ENCODE measurements at places on chromosomes 4 and X.
A peak's percentile ranks its signal among the peaks of the same experiment; 100 is the strongest.

DNA sequence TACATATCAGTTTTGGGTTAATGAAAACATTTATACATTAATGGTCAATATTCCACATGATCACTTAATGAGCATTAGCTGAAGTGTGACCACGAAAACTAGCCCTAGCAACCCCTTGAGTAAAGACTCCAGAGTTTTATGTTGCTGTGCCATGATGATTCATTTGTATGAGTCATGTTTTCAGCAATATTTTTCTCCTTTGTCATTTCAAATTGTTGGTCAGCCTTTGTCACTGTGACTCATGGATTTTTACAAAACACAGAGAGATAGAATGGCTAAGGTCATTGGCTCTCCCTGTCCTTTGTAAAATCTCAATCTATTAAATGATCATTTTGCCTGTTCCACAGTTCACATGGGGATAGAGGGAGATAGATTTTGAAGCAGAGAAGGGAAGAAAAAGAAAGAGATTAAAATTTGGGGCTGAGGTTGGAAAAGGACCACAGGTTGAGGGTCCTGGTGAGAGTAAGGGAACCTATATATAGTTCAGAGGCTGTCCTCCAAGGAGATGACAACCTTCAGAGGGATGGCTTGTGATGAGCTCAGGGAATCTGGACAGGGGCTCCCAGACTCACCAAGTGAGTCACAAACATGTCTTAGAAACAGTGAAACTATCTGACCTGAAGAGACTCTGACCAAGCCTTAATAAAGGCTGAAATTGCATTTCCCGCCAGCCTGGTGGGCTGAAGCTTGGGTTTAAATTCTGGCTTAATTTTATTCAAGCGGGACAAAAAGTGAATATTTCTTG, 25.6 kb downstream of the NR0B1 start:
- DNase-seq, result no peak

- DNase-seq, result no peak
Observed at GRCh38 chrX:150229481-150229880, 133.6 kb upstream of the MAMLD1 start.

DNA sequence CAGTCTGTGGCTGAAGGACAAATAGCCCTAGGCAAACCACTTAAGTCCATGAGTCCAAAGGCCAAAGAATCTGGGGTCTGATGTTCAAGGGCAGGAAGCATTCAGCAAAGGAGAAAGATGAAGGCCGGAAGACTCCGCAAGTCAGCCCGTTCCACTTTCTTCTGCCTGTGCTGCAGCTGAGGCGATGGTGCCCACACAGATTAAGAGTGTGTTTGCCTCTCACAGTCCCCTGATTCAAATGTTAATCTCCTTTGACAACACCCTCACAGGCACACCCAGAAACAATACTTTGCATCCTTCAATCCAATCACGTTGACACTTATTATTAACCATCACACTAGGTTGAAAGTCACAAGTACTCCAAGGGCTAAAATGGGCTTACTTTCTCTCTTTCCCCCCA, 605.4 kb upstream of the GNPDA2 start:
- DNase-seq, result no peak

DNA sequence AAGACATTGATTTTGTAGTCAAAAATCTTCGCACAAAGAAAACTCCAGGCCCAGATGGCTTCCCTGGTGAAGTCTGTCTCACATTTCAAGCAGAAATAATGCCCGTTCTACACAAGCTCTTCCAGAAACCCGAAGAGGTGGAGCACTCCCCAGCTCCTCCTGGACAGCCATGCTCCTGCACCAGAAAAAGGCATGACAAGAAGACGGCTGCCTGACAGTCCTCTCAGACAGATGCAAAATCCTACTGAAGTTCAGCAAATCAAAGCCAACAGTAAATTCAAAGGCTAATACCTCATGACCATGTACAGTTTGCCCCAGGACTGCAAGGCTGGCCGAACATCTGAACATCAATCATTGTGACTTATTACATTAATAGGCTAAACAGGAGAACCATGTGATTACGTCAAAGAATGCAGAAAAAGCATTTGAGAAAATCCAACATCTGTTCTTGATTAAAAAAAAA, 30.8 kb upstream of the MXD4 start:
- DNase-seq, result no peak

DNA sequence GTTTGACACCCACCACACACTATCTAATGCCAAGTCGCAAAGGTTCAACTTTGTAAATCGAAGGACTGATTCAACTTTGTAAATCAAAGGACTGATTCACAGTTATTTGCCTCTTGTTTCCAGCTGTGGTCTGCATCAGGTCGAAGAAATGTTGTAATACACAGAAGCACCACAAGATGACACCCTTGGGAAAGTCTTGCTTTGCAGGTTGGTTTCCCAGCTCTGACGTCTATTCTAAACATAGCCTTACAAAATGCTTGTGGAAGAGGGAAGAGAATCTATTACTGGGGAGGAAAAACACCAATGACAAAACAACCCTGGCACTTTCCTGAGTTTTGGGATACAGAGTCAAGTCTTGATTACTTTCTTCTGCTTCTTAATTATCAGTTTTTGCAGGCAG, 35.3 kb downstream of the SUPT20HL1 start:
- DNase-seq, result peak; percentile 35

DNA sequence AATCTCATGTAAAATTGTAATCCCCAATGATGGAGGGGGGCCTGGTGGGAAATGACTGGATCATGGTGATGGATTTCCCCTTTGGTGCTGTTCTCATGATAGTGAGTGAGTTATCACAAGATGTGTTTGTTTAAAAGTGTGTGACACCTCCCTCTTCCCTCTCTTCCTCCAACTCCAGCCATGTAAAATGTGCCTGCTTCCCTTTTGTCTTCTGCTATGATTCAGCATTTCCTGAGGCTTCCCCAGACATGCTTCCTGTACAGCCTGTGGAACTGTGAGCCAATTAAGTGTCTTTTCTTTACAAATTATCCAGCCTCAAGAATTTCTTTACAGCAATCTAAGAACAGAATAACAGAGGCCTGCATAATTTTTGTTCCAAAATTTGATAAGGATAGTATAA, 85.2 kb downstream of the ANAPC10 start:
- DNase-seq, result no peak

GRCh38 chr4:184439856-184440594, 34.3 kb downstream of the IRF2 start:
- no peak for DNase-seq

DNA sequence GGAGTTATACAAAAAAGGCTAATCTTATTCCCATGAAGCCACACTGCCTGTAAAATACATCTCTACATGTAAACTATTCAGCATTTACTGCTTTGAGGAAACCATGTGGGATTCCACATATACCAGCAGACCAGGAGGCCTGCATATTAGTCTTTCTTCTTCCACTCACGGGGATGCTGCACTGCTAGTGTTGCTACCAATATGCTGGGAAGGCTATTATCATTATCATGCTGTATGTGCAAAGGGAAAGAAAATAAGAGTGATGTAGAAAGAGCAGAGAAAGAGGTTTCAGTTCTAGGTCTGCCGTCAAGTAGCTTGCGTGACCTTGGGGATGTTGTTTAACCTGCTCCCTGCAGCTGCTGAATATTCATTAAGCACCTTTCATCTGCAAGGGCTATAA, 61.0 kb downstream of the MGST2 start:
- DNase-seq, result no peak

DNA sequence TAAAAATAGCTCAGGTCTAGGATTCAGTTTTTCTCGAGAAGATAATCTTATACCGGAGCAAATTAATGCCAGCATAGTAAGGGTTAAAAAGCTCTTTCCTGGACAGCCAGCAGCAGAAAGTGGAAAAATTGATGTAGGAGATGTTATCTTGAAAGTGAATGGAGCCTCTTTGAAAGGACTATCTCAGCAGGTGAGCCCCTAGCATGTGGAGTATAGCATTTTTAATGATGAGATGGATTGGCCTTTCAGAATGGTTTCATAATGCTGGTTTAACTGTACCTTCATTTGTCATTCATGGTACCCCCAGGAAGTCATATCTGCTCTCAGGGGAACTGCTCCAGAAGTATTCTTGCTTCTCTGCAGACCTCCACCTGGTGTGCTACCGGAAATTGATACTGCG, 79.4 kb downstream of the SLC10A6 start:
- no peak for DNase-seq

DNA sequence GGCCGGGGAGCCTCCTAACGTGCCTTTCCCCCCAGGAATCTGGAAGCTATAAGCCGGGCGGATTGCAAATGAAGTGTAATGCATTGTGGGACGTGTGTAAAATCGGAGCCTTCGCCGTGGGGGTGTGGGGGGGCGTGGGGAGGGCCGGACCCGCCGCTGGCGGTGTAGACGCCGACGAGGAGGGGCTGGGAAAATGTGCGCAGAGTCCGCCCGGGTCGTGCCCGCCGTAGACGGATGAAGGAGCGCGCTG, 1.3 kb downstream of the STOX2 start:
- no peak for DNase-seq

- DNase-seq, result no peak
Observed at GRCh38 chrX:14729058-14729457, 143.8 kb downstream of the FANCB start.

- DNase-seq, result no peak
Observed at GRCh38 chr4:23945451-23946017, 55.7 kb upstream of the PPARGC1A start.

DNA sequence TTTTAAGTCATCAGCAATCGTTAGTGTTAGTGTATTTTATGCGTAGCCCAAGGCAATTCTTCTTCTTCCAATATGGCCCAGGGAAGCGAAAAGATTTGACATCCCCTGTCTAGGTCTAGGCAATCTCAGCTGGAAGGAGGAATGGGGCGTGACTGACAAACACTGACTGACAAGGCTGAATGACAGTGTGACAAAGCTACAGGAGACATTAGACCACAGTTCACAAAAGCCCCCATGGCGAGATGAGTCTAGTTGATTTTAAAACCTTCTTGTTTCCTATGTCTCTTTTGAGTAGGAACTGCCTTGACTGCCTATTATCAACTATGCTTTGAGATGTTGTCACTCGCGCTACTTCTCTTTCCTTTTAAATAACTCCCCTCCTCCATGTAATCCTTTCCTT, 42.3 kb downstream of the QRFPR start:
- DNase-seq, result no peak

DNA sequence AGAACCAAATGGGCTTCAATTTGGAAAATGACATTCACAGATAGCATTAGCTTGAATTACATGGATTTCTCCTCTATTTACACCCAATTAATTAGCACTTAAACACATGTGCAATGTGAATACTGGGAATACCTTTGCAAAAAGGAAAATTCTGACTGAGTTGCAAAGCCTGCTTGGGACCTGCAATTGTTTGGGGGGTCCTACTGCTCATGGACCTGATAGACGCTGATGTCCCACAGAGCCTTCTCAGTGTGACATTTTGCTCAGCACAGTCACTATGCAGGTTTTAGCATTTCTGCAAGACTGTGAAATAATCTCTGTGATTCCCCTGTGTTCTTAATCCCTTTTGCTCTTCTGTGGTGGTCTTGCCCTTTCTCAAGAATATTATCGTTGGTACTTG, 101.2 kb upstream of the PGRMC2 start:
- DNase-seq, result no peak

DNA sequence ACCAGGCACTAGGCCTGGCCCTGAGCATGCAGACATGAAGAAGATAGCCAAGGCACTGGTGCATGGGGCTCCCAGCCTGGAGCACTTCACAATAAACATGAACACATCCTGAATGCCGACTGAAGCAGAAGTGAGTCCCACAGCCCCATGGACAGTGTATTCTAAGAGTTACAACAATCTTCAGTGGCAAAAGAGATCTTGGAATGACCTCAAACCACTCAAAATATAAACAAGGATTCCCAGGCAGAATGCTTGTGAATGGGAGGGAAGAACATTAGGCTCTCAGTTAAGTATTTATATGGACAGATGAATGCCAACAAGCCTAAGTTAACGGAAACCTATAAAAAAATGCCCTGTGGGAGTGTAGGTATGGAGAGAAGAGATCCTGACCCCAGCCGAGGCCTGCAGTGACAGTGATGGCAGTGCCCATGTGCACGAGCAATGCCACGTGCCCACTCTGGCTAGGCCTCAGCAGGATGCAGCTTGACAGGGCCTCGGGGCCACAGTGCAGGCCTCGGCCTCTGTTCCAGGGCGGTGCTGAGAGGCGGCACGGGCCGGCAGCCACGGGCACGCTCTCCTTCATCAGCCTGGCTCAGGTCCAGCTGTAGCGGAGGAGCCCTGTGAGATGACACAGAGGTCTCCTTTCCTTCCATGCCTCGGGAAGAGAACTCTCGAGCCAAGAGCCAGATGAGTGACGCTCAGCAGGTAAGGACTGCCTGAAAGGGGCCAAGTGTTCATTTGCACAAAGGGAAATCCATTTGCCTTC, 49.2 kb downstream of the IRF2 start:
- no peak for DNase-seq

DNA sequence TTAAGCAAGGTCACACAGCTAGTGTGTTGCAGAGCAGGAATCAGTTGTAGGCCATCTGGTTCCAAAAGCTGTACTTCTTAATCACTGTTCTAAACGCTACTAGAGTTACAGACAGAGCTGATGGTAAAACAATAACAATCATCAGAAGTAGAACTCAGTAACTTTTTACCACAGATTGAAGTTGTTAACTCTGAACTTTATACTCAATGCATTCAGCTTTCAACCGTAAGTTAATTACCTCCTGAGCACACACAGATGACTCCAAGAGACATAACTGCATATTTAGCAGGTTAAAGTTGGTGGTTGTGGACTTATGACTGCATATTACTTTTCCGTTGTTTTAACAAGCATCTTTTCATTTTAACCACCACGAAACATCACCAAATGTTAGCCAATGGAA, 127.3 kb downstream of the PRSS12 start:
- DNase-seq, result no peak

- no peak for DNase-seq
Observed at GRCh38 chrX:119251386-119251785, 15.3 kb downstream of the PGRMC1 start.

DNA sequence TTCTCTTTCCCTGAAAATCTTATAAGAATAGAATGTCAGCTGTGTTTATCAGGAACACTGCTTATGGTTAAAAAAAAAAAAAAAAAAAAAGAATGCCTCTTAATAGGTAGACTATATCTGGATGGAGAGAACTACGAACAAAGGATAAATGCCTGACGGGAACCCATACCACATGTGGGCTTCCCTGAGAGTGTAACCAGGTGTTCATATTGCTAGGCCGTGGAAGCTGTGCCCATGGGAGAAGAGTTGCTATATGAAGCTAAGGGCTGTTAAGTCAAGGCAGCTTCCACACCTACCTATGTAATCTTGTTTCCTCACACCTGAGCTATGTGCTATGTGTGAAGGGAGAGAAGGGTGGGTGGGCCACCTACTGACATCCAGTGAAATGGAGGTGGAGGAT, 27.3 kb downstream of the TMEM184C start:
- no peak for DNase-seq

GRCh38 chr4:87489678-87490077, 39.5 kb downstream of the SPARCL1 start:
- DNase-seq, result no peak

Data from activated T-cell treated with anti-CD3 and anti-CD28 coated beads for 4 hours (primary cell).